ENCODE measurements at places on chromosomes 7 and 10.

GRCh38 chr10:124619195-124619594, 125.0 kb downstream of the FAM53B start:
- DNase-seq = no peak

GRCh38 chr7:139231513-139232376, 708 bp downstream of the UBN2 start:
- no peak for DNase-seq

DNA sequence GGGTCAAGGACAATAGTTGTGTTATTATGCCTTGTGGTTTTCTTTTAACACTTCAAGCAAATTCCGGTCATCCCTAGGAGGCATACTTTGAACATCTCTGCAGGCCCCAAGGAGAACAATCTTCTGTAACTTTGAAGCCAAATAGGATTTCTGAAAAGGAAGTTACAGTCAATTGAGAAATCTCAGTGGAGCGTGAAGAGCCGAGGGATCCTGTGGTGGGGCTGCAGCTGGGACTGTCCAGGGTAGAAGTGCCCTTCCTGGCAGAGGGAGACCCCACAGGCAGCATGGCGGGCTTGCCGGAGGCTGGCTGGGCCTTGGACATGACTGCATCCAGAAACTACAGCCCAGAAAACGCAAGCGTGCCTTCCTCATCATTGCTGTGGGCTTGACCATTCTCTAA, 179.7 kb downstream of the PTPN20 start:
- no peak for DNase-seq

- DNase-seq = no peak
Observed at GRCh38 chr7:4707980-4708411, 25.9 kb downstream of the FOXK1 start.

DNA sequence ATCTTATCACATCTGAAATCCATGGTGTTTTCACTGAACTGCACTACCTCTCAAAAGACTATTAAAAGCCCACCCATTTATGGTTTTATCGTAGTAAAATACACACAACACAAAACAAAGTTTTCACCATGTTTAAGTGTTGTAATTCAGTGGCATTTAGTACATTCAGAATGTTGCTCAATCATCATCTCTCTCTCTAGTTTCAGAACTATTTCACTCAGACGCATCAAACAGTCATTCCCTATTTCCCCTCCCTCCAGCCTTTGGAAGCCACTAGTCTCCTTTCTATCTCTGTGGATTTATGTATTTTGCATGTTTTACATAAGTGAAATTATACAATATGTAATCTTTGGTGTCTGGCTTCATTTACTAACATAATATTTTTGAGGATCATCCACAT, 332.6 kb downstream of the TNS3 start:
- no peak for DNase-seq

GRCh38 chr7:114928060-114928459, 6.2 kb downstream of the MDFIC start:
- no peak for DNase-seq

DNA sequence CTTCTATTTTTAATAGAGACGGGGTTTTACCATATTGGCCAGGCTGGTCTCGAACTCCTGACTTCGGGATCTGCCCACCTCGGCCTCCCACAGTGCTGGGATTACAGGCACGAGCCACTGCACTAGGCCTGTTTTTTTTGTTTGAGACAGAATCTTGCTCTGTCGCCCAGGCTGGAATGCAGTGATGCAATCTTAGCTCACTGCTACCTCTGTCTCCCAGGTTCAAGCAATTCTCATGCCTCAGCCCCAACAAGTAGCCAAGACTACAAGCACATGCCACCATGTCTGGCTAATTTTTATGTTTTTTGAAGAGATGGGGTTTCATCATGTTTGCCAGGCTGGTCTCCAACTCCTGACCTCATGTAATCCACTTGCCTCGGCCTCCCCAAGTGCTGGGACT, 73.7 kb downstream of the TYW1B start:
- no peak for DNase-seq

DNA sequence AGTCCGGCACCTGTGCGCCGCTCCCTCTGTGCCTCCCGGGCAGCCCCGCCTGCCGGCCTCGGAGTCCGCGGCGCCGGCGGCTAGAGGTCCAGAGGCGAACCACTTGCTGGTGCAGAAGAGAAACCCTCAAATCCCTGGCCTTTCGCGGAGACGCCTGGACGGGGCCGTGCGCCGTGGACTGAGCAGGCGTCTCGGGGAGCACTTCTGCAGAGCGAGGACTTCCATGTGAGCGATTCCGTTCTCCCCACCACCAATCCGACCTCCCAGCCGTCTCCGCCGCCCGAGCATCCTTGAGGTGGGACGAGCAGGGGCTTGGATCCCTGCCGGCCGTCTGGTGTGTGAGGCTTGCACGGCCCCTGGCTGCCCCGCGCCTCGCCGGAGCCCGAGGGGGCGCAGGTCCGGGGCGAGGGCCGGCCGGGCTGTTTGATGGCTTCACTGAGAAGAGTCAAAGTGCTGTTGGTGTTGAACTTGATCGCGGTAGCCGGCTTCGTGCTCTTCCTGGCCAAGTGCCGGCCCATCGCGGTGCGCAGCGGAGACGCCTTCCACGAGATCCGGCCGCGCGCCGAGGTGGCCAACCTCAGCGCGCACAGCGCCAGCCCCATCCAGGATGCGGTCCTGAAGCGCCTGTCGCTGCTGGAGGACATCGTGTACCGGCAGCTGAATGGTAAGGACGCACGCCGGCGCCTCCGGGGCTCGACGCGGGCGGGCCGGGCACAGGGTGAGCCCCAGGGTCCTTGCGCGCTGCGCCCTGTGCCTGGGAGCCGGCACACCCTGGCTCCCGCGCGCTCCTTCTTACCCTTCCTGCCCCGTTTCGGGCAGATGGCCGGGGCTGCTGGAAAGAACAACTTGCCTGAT, 660 bp downstream of the GALNT17 start:
- no peak for DNase-seq

DNA sequence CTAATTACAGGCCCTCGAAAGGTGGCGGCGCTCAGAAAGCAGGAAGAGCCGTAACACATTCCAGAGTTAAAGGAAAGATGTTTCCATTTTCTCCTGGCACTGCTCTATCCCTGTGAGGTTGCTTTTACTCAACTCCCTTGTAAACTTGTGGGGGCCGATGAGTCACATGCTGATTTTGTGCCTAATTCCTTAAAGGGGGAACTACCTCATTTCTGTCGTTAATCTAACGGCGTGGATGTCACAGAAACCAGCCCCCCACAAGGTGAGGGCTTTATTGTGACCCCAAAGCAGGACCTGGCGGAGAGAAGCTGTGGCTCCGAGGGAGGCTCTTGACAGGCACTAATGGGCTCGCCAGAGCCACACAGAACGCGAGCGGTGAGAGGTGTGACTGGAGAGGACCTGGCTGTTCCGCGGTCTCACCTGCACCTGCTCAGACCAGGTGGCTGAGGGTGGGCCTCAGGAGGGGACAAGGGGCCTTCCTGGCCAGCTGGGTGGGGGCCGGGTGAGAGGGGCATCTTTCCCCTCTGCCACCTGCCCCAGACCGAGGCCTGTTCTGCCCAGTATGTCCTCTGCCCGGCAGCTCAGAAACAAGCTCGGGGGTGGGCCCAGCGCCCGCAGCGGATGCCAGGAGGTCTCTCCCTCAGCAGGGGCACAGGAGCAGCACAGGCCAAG, 50.9 kb downstream of the CALML3 start:
- DNase-seq = no peak

GRCh38 chr10:97182288-97182990, 3.3 kb downstream of the SLIT1 start:
- DNase-seq = no peak

- no peak for DNase-seq
Observed at GRCh38 chr10:119595134-119595675, 1.6 kb downstream of the TIAL1 start.

- no peak for DNase-seq
Observed at GRCh38 chr7:50273870-50274269, 30.6 kb upstream of the IKZF1 start.

GRCh38 chr10:42996588-42996987, 80.3 kb upstream of the RET start:
- DNase-seq = no peak

Measured in NCI-H1930 (cell line).